Stimulated activated CD8-positive, alpha-beta memory T cell treated with anti-CD3 and anti-CD28 coated beads, Interleukin-15, amount 100 ng/mL, for 4 hours (primary cell): ENCODE measurements at places on chromosomes 6 and 20.
A peak's percentile ranks its signal among the peaks of the same experiment; 100 is the strongest.

DNA sequence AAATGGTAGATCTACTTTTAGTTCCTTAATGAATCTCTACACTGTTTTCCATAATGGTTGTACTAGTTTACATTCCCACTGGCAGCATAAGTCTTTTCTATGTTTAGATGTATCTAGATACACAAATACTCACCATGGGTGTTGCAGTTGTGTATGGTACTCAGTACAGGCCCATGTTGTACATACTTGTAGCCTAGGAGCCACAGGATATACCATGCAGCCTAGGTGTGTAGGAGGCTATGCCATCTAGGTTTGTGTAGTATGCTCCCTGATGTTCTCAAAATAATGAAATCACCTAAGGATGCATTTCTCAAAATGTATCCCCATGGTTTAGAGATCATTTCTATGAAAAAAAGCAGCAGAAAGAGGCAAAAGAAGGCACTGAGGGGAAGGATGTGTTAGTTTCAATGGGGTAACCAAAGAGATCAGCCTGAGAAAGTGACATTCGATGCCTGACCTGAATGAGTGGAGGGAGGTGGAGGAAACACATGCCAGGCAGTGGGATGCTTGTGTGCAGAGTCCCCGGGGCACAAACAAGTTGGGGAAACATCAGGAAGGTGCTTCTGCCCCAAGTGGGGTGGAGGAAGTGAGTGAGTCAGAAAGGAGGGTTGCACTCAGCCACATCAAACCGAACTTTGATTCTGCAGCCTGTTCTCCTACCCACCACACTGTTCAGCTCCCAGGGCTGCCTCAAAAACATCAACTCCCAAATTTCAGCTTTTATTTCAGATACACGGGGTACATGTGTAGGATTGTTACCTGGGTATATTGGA is 191.2 kb downstream of the ZNF217 start:
- peak; percentile 1 for DNase-seq

DNA sequence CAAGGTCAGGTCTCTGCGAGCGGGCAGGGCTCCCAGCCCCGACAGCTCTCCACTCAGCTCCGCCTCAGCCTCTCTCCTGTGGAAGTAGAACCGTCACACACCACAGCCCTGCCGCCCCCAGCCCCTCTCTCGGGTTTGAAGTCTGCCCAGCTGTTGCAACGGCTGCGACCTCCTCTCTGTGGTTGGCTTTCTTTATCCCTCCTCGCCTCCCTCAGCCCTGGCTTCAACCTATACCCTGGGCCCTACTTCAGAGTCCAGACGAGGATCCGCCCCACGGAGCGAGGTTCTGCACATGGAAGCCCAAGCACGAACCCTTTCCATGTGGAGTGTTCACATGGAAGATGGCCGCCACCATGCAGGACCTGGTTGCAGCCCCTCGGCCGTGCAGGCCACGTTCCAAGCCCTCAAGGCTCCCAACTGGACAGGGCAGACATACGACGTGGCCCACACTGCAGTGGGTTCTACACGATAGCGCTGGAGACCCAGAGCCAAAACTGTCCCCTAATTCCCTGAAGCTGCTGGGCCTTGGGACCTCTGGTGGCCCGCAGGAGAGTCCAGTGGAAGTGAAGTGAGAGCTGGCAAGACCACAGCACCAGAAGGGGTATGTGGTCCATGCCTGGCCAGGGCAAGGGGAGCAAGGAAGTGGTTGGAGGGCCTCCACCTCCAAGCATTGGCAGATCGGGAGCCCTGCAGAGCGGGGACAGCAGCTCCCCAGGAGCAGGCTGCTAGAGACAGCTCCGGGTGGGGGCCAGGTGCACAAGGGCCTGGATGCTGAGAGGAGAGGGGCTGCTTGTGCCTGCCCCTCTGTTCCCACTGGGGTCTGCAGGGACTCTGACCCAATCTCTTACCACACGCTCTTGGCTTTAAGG is 69.8 kb downstream of the GINS1 start:
- no peak for DNase-seq

DNA sequence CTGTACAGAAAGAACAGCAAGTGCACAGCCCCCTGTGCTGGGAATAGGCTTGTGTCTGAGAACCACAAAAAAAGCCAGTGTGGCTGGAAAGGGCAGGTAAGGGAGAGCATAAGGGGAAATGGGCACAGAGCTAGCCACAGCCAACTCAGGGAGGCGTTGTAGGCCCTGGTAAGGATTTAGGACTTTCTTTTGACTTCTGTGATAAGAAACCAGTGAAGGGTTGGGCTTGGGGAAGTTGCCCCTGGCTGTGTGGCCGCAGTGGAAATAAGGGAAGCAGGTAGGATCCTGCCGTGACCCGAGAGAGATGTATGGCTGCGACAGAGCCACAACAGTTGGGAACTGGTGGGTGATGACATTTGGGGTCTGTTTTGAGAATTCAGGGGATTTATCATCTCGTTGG is 30.0 kb upstream of the PHACTR2 start:
- no peak for DNase-seq

GRCh38 chr20:4667371-4667773 is 54.3 kb upstream of the PRND start:
- DNase-seq: no peak

- DNase-seq: no peak
Measured at GRCh38 chr20:22663528-22664025, 79.2 kb upstream of the FOXA2 start.
